ENCODE measurements at places on chromosomes 2 and 18.

DNA sequence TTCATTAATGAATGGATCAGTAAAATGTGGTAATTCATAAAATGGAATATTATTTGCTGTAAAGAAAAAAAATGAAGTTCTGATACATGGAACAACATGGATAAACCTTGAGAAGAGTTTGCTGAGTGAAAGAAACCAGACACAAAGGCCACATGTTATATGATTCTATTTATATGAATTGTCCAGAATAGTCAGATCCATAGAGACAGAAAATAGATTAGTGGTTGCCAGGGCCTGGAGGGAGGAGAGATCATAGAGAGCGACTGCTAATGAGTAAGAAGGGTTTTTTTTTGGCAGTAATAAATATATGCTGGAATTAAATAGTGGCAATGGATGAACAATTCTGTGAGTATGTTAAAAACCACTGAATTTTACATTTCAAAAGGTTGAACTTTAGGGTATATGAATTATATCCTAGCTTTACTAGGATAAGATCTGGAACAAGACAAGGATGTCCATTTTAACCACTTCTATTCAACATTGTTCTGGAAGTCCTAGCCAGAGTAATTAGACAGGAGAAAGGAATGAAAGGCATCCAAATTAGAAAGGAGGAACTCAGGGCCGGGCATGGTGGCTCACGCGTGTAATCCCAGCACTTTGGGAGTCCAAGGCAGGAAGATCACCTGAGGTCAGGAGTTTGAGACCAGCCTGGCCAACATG is 48.8 kb downstream of the MAPRE2 start:
- DNase-seq: no peak

GRCh38 chr2:141508086-141508752 is 622.6 kb downstream of the LRP1B start:
- no peak for DNase-seq

DNA sequence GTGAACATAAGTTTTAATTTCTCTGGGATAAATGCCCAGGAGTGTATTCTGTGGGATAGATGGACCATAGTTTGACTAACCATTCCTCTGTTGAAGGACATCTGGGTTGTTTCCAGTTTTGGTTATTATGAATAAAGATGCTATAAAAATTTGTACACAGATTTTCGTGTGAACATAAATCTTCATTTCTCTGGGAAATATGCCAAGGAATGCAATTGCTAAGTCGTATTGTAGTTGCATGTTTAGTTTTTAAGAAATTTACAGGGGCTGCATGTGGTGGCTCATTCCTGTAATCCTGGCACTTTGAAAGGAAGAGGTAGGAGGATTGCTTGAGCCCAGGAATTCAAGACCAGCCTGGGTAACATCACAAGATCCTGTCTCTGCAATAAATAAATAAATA is 6.9 kb upstream of the SLC11A1 start:
- DNase-seq: no peak

DNA sequence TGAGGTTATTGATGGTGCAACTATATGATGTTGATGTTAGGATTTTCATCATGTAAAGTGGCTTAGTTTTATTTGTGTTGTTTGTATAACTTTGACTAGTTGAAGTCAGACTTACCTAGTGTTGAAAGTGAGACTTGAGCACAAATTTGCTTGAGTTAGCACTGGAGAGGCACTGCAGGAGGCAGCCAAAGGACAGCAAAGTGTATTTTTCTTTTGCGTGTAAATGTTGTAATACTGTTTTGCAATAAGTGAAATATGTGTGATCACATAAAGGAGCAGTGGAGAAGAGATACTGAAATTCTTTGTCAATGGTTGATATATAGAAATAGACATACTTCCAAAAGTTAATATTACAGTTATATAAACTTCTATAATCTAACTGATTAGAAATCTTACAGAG is 332.0 kb upstream of the RAB12 start:
- no peak for DNase-seq
